ENCODE measurements at places on chromosomes 5 and 9.
A peak's percentile ranks its signal among the peaks of the same experiment; 100 is the strongest.

DNA sequence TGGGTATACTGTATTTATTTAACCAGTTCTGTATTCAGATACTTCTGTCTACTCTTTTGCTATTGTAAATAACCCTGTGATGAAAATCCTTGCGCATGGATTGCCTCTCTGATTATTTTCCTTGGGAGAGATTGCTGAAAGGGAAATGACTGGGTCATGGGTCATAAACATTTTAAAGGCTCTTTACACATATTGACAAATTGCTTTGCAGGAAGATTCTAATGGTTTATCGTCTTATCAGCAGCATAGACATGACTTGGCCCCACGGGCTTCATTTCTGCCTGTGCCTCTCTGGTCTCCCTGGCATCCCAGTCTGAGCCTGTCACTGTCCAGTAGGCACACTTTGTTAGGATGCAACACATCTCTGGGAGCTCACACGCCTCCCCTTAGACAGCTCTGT is 52.3 kb downstream of the RGS3 start:
- no peak for DNase-seq

DNA sequence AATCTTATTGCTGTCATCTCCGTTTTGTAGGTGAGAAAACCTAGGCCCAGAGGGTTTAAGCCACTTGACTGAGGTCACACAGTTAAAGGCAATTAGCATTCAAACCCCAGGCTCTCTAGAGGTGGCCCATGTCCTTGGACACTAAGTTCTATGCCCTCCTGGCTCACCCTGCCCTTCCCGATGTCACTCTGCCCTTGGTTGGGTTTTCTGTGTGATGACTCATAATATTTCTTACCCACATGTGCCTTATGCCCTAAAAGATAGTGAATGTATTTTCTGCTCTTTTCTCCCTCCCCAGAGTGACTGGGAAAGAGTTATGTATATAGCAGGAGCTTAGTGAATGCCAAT is 174.5 kb upstream of the PITX1 start:
- DNase-seq: no peak

- peak; percentile 99 for DNase-seq
Observed at GRCh38 chr5:173327948-173328843, at the start of gene STC2. Gene STC2 (minus strand): TSS chr5:173328414. CDS start chr5:173328193, 221 bp downstream.

GRCh38 chr5:91109634-91110033 is 273.5 kb downstream of the ARRDC3 start:
- no peak for DNase-seq

GRCh38 chr5:110031402-110032140 is 341.8 kb downstream of the MAN2A1 start:
- no peak for DNase-seq

DNA sequence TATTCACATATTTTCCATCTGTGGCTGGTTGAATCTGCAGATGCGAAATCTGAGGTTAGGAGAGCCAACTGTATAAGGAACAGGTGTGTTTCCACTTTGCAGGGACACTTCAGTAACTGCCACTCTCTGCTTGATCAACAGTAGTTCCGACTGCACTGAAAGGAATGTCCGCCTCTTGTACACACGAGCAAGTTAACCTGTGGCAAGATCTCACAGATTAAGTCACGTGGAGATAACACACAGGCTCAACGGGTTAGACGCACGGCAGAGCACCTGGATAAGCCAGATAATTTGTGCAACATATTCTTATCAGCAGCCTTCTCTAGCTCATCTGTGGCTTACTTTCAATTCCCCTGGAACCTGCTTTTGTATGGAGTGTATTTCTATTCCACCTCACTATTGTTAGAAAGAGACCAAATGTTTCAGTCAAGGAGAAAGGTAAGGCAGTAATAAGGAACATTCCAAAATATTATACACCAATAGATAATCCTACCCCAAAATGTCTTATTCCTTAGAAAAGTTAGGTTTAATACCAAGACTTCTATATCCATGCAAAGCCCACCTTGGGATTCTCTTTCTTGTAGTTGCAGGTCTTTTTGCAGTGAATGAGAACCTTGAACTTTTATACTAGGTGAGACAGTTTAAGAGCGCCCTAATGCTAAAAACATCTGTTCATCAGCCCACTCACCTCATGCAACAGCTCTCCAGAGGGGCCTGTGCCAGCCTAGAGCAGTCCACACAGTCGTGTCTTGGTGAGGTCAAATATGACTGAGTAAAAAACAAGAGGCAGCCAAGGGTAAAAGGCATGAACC is 6.5 kb upstream of the C9 start:
- DNase-seq: no peak

DNA sequence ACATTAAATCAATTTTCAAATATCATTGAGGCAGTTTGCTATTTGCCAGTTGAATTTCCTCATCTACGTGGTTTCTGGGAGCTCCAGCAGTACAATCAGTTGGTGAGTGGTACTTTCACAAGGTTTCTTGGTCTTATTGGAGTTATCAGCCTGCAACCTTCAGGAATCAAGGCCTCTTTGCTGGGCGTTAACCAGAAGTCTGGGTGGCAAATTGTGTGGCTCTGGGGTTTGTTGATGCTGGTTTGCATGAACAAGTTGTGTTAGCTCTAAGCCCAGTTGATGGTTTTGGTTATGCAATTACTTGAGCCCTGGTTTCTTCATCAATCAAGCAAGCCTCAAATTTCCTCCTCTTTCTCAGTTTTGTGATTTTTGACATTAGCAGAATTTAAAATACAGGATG is 152.9 kb upstream of the ANKRD55 start:
- DNase-seq: no peak

DNA sequence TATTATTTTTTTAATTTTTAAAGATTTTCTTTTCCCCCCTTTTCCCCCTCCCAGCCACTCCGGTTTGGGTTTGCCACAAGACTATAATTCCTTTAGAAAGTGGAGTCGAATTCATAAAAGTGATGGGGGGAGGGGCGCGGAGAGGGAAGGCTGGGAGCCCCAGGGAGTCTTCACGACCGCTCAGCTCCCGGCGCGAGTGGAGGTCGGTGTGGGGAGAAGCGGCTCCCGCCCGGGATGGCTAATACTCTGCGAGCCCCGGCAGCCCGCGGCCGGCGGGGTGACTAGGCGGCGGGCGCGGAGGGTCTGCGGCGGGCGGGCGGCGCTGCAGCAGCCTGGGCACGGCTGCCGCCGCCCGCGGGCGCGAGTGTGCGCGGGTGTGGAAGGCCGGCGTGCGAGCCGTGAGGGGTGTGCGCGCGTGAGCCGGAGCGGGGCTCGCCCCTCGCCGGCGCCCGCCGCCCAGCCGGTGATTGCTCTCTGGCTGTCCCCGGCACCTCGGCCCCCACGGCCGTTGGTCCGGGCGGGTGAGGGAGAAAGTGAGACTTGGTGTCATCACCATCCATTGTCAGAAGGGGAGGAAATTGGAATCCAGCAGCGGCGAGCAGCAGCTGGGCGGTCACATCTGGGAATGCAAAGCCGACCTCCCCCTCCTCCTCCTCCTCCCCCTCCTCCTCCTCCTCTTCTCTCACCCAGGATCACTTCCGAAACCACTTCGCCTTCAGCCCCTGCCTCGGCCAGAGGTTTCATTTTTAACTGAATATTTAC is at the start of gene PARP8:
PARP8 (plus strand) TSS at position 377 of the 762 bp plus-strand sequence. CDS start 459 bp downstream, outside the sequence.
- DNase-seq: peak; percentile 47

DNA sequence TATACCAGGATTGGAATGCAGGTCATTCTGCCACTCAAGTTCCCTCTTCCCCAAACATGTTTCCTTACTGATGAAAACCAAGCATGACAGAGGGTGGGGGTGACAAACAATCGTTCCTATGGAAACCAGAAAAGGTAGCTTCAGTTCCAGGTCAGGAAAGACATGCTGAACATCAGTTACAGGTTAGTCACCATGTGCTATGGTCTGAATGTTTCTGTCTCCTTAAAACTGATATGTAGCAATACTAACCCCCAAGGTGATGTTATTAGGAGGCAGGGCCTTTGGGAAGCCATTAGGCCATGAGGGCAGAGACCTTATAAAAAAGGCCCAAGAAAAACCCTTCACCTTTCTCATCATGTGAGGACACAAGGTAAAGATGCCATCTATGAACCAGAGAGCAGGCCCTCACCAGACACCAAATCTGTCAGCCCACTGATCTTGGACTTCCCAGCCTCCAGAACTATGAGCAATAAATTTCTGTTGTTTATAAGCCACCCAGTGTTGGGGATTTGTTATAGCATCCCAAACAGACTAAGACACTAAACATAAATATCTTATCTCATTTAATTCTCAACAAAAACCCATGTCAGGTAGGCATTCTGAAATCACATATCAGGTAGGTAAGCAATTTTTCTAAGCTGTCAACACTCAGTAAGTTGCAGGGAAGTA is 15.7 kb upstream of the SH3RF2 start:
- DNase-seq: no peak

GRCh38 chr9:98142925-98143481 is 24.0 kb upstream of the TRIM14 start:
- no peak for DNase-seq

DNA sequence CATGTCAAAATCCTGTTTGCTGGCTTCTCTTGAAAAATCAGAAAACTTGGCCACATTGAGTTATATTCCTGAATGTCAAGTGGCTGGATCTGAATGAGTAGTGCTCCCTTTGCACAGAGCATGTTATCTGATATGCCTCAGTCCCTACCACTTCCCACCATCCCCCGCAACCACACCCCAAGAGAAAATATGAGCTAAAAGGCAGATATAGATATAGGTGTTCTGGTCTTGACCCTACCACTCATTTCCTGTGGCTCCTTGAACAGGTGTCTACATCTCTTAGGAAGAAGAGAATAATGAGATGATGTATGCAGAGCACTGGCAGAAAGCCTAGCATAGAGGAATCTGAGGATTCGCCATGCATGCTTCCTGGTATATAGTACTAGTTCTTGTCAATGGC is 6.6 kb upstream of the CYSTM1 start:
- no peak for DNase-seq

GRCh38 chr5:143350341-143350740 is 53.1 kb downstream of the NR3C1 start:
- no peak for DNase-seq

DNA sequence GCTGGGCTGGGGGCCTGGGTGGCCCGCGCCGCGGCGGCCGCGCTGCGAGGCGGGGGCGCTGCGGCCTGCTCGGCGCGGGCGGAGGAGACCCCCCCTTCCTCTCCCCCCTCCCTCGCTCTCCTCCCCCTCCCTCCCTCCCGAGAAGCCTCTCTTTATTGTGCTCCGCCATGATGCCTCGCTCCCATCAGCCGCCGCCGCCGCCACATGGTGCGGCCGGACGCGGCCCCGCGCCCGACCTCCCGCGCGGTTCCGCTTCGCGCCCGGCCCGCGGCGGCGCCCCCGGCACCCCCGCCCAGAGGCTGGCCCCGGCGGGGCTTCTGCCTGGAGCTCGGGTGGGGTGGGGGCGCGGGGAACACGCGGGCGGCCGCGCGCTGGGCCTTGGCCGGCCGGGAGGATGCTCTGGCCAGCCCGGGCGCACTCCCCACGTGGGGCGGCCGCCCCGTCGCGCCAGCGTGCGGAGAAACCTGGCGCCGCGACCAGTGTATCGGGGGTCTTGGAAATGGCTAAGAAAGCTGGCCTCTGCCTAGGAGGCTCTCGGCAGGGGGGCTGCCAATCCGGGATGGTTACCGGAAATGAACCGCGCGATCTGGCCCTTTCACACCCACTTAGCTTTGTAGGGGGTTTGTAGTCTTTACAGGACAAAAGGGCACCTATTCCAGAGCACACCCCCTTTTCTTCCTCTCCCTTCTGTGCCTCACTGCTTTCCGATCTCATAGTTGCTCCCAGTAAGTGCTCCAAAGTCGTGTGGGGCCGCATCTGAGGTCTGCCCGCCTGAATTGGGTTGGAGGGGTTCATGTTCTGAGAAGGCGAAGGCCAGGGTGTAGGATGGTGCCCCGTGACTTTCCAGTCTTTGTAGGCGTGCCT is 1.0 kb downstream of the SET start:
- peak; percentile 61 for DNase-seq

- no peak for DNase-seq
Observed at GRCh38 chr9:2174306-2174705, 159.2 kb downstream of the SMARCA2 start.

DNA sequence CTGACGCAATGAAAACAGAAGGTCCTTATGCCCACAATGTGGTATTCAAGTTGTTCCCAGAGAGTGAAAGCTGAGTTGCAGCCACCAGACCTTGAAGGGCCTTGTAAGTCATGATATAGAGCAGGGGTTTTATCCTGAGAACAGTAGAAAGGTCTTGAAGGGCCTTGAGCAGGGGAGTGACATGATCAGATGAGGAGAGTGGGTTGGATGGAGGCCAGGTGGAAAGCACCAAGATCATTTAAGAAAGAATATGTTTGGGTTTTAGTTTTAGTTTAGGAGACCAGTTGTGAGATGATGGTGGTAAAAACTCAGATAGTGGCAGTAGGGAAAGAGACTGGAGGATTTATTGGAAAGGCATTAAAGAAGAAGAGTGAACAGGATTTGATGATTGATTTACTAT is 5.9 kb downstream of the ITGA2 start:
- DNase-seq: no peak

GRCh38 chr5:170421826-170422225 is 32.7 kb upstream of the KCNMB1 start:
- no peak for DNase-seq

DNA sequence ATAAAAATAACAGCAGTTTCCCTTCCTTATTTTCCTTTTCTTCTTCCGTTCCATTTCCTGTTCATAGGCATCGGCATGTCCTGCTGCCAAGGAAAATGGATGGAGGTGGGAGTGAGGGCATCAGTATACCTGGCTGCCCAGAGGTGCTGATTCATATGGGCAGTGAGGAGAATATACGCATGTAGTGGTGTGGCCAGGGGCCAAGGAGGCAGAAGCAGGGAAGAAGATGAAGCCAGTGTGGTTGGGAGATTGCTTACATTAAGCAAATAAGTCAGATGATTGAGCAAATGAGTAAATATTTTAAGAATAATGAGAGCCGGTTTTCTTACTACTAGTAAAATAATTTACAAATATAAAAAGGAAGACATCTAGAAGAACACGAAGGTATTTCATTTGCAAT is 344.9 kb upstream of the PAPPA start:
- no peak for DNase-seq

DNA sequence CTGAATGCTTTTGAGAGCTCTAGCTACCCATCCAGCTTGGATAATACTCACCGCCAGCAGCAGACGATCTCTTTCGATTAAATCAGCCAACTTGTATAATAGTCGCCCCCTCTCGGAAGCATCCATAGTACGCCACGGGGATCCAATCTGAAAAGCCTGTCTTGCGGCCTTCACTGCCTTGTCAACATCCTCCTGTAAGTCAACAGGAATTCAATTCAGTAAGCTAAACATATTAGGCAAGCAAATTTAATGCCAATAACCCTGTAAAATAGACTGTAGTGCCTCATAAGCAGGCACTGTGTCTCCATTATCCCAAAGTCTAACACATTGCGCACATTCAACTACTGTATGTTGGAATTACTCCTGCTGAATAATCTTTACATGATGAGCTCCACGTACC is 22.0 kb downstream of the ALDH1A1 start:
- no peak for DNase-seq

Data from HuH-7 (cell line).